ENCODE measurements at places on chromosomes 13 and 19. TPM values are rescaled to one million over a fixed set of nuclear protein-coding genes. Genes with fewer than 3 reads are reported as not detected.

The SYNGR4 gene
- not detected for total RNA-seq

The BAX gene
- 89.2 TPM for total RNA-seq

The ZNF543 gene
- 9.5 TPM for total RNA-seq

The HIF3A gene
- total RNA-seq = 9.0 TPM

The ZNF709 gene
- 2.9 TPM for total RNA-seq

The TMEM255B gene
- 29.9 TPM for total RNA-seq

The IL17D gene
- total RNA-seq = 2.0 TPM

The FXYD7 gene
- not detected for total RNA-seq

The USP12 gene
- total RNA-seq = 64.8 TPM

The ZNF723 gene
- not detected for total RNA-seq

The C3 gene
- 0.27 TPM for total RNA-seq

The SYCN gene
- total RNA-seq = not detected

The IFNL2 gene
- not detected for total RNA-seq

The AZU1 gene
- total RNA-seq = not detected

The TEX29 gene
- not detected for total RNA-seq
